ENCODE measurements at places on chromosomes 13 and 19.
A peak's percentile ranks its signal among the peaks of the same experiment; 100 is the strongest.

GRCh38 chr13:73138276-73138637 is 79.5 kb downstream of the KLF5 start:
- no peak for DNase-seq

- peak; percentile 60 for DNase-seq
These were observed 638 bp downstream of the ADGRE5 start for GRCh38 chr19:14381689-14382474.

GRCh38 chr13:80742033-80742432 is 401.1 kb upstream of the SPRY2 start:
- no peak for DNase-seq

DNA sequence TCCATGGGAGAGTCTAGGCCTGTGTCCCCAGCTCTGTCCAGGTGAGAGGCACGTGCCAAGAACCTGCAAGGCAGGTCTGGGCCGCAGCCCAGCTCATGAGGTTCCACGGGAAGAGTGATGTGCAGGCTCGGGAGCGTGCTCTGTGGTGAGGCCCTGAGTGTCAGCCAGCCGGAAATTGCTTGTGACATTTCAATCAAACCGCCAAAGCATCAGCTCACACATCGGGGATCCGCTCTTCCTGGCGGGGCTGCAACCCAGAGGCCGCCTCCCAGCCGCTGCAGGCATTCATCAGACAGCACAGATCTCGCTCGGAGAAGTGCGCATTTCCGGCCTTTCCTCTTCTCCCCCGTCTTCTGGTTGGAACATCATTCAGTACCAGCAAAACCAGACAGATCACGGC is 109.3 kb downstream of the KDM4B start:
- DNase-seq, result no peak

DNA sequence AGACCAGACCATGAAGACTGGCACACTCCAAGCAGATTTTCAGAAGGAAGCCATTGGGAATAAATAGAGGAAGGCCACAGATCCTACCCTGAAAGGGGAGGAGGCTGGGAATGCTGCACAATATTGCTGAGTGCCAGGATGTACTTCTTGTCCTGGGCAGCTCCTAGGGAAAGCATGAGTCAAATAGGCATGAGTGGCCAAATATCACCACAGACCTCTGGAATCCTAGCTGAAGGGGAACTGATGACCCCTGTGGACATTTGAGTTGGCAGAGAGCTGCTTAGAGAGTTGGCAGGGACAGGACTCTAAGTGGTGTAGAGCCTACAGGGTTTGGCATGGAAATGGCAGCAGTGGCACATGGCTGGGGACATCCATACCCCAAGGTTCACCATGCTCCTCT is 234.3 kb upstream of the TRPC4 start:
- DNase-seq, result no peak

DNA sequence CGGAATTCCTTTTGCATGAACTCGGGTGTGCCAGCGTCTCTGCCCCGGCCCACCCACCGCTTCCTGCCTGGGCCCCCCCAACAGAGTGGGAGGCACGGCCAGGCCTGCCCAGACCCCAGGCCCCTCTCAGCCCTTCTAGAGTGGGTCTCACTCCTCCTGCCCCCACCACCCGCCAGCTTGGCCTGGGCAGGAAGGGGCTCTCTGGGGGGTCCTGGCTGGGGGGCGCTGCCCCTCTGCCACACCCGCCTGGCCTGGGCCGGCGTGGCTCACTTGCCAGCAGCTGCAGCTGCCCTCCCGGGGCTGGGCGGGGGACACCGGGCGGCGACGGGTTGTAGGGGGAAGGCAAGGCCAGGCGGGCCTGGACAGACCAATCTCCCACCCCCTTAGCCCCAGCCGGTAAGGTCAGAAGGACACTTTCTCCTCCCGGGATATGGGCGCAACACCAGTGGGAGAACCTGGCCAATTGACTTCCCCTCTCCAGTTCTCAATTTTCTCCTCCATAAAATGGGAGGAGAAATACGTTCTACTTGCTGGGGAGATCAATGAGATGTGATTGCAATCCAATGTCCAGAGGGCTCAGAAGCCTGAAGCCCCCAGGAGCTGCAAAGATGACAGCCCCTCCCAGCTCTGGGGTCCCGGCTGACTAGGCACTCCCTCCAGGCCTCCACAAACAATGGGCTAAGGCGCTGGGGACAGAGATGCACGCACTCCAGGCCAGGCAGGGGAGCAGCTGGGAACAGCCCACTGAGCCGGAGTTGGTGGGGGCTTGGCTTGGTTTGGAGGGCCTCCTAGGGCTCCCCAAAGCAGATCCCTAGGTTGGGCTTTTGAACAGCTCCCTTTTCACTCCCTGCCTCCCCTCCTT is 2.4 kb downstream of the CRLF1 start:
- DNase-seq, result no peak

DNA sequence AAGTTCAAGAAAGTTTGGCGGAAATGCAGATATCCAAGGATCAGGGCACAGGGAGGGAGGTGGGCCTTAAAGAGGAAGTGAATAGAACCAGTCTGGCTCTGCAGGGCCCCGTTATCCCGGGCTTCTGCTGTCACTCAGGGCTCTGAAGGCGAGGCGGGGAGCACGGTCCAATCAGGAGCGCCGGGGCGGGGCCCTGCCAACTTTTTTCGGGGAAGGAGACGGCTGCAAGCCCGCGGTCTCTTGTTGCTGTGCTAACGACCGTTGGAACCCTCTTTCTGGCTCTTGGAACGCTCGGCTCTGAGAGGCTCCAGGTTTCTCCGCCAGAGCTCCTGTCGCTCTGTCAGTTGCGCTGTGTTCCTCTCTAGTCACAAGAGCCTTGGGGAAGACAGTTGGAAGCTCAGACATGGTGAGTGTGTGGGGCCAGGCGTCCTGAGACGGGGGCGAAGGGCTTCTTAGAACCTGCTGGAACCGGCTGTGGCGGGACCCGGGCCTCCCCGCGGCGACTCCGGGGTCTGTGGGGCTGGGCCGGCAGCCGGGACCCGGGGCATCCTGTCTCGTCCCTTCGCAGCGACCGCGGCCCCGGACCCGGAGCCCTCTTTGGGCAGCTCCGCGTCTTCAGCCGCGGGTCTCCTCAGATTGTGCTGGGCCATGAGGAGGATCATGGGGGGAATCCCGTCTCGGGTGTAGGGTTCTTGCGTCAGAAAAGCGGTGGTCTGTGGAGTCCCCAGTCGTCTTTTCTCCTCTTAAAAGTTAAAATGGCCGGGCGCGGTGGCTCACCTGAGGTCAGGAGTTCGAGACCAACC is 27.7 kb downstream of the ZNF844 start:
- DNase-seq, result no peak

GRCh38 chr19:17419621-17420474 is at the start of gene MVB12A:
Gene MVB12A, plus strand, starts transcription at chr19:17420047. Its CDS starts 89 bp downstream, at chr19:17420136.
- DNase-seq, result peak; percentile 91

DNA sequence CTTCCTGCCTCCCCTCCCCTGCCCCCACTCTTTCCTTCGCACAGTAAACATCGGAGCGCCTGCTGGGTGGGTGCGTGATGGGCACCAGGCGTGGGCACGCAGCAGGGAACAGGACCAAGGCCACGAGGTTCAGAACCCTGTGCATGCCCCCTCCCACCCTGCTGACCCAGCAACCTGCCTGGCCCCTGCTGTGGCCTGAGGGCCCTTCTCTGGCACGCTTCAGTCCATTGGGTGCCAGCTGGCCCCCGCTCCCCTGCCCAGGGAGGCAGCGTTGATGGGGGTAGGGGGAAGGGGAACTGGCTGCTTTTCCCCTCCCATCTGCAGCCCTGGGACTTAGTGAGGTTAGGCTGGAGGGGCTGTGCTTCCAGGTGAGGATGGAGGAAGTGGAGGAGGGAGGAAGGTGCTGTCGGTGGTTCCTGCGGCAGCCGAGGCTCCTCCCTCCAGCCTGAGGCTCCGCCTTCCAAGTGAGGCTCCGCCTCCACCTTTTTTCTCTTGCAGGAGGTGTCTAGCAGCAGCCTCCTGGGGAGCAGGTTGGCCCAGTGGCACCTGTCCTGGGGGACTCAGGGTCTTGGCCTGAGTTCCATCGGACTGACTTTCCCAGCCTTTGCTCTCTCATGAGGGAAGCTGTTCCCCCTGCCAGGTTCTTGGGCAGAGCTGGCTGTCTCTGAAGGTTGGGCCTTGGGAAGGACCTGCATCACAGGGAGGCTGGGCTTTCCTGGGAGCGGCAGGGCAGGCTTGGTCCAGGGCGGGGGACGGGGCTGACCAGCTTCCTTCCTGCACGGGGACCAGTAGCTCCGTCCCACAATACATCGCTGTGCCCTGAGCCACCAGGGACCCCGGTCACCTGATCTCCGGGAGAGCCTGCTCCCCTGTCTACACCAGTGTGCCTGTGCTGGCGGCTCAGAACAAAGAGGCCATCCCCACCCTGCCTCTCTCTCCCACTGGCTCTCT is 7.3 kb downstream of the PIAS4 start:
- DNase-seq, result no peak

DNA sequence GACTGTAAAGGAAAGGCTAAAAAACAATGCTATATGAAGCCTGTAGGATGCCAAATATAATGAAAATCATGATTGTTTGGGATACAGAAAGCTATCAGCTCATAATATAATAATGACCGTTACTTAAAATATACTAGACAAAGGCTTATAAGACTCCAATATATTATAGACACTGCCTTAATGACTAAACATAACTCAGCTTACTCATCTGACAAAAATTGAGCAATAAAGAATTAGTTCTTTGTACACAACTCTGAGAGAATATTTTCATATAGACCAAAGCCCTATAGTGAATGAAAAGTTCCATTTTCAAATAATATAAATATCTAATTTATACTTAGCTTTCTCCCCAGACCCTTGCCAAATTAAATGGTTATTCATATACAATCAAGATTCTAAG is 283.3 kb downstream of the DIAPH3 start:
- no peak for DNase-seq

- no peak for DNase-seq
These were observed 13.2 kb upstream of the UQCR11 start for GRCh38 chr19:1618157-1619093.

- DNase-seq, result no peak
These were observed 8.7 kb downstream of the RPL36 start for GRCh38 chr19:5698635-5699422.

GRCh38 chr19:38422438-38422837 is 3.6 kb downstream of the RASGRP4 start:
- no peak for DNase-seq

DNA sequence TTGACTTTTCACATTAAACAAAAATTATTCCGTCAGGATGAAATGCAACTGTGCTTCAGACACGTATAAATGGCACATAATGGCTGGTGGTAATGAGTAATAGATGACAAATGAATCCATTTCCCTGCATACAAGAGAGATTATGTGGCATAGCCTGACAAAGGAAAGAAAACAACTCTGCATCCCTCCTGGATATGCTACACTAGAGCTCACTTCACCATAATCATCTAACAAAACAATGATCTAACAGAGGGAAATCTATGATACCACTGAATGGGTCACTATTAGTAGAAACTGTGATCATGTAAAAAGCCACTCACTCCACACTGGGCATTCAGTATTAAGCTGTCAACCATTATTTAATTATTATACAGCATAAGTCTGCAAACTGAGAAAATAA is 1498.4 kb downstream of the EFNB2 start:
- DNase-seq, result no peak

DNA sequence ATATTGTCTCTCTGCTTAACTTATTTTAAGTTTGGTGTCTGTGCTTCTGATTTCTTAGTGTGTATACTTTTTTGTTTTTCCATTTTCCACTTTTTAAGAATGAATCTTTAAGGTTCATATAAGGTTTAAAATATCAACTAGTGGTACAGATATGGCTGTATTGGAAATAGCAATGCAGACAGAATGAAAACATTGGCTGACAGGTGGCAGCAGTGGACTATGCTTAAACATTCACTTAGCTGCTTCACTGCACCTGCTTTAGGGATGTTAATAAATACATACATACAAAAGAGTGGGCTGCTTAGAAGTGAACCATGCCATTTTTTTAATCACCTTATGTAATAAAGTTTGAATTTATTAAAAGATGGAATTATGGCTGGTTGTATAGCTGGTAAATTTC is 27.3 kb downstream of the TM9SF2 start:
- DNase-seq, result no peak

DNA sequence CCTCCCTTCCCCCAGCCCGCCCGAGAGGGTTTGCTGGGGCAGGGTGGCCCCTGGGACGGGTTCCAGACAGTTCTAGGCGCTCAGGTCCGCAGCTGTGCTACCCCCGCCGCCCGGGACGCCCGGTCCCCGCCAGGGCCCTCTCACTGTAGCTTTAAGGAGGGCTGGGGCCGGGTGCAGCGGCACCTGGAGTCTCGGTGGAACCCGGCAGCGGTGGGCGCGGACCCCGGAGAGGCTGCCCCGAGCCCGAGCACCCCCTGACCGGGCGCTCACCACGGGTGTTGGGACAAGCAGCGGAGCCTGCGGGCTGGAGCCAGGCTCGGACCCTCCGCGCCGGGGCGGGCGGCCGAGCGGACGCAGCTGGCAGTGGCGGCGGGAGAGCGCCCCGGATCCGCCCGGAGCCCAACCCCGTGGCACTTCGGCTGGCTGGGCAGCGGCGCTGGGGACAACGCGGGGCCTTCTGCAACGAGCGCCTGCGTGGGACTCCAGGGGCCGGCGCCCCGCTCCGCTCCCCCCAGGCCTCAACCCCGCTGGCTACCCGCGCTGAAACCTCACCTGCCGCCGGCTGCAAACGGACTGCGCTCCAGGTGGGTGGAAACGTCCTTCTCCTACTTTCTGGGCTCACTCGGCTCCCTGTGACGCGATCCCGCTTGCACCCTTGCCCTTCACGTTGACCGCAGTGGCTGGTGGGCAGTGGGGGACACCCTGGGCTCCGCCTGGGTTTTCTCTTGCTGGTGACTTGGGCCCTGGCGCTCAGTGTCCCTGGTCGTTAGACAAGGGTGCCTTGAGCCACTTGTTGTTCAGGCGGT is 81.1 kb downstream of the ZNF429 start:
- no peak for DNase-seq

DNA sequence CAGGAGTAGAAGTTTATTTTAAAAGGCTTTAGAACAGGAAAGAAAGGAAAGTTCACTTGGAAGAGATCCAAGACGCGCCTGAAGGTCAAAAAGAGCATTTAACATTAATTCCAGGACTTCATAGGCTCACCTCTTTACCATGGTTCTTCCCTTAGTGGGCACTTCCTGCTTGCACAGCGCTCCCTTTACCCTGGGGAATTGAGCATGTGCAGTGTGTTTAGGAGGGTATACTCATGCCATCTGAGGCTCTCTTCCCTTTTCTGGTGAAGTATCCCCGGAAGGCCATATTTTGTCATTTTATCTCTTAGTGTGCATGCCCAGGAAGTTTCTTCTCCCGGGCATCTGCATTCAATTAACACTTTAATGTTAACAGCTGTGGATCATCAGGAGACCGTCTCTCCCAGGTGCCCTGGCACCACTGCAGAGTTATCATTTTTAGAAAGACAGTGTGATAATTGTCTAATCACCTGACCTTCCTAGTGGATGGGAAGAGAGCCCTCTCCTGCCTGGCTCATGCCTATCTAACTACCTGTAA is 66.1 kb upstream of the ABCC4 start:
- DNase-seq, result no peak

GRCh38 chr19:4618019-4618418 is 21.3 kb upstream of the TNFAIP8L1 start:
- no peak for DNase-seq

DNA sequence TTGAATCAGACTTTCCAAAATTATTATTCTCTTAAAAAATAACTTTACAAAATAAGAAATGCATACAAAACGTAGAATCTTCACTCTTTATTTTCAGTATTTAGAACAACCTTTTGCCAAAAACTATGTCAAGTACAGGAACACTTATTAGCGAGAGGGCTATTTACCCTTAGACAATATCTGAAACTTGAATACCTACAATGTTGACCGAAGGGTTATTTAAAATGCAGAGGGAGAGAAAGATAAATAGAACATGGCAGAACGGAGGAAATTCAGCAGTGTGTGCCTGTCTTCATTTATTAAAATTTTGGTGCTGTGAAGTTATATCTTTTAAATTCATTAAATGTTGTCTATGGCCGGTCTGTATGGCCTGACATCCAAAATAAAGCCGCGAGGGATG is 198.8 kb downstream of the EFNB2 start:
- no peak for DNase-seq

Data from stimulated activated CD8-positive, alpha-beta memory T cell treated with anti-CD3 and anti-CD28 coated beads, Interleukin-4, amount 100 ng/mL, for 1 hour (primary cell).